ENCODE measurements at places on chromosomes 5 and 9.
A peak's percentile ranks its signal among the peaks of the same experiment; 100 is the strongest.

DNA sequence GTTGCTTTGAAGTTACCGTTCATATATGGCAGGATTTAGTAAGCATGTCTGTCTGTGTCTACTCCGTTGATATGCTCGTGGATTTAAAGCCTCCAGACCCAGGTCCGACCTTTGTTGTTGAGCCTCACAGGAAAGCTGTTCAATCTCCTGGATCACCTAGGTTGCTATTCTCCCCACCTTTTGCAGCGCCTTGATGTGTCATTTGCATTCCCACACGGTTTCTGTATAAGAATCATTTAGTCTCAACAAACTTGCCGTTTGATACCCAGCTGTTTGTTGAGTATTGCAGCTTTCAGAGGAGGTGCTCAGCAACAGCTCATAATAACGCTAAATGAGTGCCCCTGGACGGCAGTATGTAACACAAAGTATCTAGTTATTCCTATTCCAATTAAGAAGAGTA is 1.2 kb upstream of the ADGRV1 start:
- DNase-seq = no peak

DNA sequence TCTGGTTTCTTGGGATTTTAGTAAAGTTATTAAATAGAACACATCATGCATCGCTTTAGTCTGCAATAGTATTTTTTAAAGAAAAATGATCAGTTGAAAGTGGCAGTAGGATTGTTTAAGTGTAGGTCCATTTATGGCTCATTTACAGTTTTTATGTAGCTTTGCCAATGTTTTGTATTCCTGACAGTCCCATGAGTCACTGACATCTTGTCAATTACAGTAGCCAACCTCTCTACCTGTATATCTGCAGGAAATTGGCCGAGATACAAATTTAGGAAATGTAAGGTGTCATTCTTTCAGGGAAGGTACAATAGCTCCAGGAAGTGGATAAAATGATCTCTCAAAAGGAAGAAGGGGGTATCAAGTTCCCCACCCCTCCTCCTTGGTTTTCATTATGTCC is 47.7 kb upstream of the MTAP start:
- no peak for DNase-seq

- no peak for DNase-seq
Observed at GRCh38 chr9:123003466-123003865, 30.0 kb upstream of the GPR21 start.

- DNase-seq = no peak
Observed at GRCh38 chr5:27854243-27854852, 816.0 kb upstream of the CDH9 start.

- DNase-seq = no peak
Observed at GRCh38 chr9:4258320-4259090, 41.4 kb downstream of the GLIS3 start.

- no peak for DNase-seq
Observed at GRCh38 chr9:83196946-83197345, 134.0 kb upstream of the RASEF start.

DNA sequence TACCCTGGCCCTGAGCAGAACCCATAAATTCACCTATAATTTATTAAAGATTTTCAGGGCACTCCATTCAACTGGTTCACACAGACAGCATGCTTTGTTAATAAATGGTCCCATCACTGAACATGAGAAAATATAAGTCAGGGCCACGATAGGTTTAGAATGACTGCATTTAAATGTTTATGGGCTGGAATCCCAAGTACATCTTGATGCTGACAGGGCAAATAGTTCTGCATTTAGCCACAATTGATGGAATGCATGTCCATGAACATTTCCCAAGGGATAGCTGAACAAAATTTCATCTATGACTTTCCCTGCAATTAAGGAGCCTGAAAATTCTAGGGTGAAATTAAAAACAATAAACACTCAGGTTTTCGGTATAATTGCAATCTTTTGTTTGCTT is 124.5 kb downstream of the CAAP1 start:
- DNase-seq = no peak

GRCh38 chr5:34459908-34460307 is 196.2 kb upstream of the RAI14 start:
- no peak for DNase-seq

DNA sequence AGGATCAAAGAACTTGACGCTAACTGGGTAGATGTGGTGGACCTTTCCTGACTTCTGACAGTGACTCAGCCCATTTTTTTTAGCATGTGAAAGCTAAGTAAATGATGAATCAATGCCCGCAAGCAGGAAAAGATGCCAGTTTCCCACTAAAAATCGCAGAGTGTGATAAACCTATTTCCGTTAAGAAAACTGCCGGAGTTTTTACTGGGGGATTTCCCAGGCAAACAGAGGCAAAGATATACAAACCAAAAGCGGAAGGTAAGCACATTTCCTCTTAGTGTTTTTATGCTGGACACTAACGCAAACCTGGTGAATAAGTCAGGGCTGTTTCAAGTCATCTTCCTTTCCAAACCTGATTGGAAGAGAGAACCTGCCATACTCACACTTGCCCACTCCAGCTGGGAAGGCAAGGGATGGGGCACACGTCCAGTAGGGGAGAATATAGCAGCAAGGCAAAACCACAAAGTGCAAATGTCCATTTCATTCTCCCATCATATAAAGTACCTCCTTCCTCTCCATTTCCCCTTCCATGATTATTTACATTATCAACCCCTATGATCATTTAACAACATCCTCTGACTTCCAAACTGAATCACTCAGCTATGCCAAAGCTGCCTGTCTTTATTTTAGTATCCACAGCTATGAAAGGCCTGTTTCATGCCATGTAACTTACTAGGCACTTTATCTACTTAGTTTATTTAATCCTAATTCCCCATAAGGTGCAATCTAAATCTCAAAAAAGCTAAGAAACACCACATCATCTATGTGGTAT is 349.7 kb upstream of the RFX3 start:
- DNase-seq = no peak

DNA sequence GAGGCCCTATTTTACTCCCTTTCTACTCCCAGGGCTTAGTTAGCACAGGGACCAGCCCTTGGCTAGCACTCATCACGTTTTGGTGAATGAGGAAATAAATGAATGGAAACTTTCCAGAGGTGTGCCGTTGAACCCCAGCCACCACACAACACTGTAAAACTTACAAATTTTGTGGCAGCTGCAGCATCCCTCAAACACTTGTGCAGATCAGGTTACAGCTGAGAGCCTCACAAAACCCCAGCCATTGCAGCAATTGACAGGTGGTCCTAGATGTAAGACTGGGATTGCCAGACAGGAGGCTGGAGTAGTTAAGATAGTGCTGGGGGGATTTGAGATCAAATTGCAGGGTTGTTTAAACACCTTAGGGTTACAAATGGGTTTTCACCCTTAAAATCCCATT is 482.2 kb upstream of the KIF2A start:
- DNase-seq = no peak

GRCh38 chr9:114272739-114273431 is 50.0 kb upstream of the ORM1 start:
- no peak for DNase-seq

DNA sequence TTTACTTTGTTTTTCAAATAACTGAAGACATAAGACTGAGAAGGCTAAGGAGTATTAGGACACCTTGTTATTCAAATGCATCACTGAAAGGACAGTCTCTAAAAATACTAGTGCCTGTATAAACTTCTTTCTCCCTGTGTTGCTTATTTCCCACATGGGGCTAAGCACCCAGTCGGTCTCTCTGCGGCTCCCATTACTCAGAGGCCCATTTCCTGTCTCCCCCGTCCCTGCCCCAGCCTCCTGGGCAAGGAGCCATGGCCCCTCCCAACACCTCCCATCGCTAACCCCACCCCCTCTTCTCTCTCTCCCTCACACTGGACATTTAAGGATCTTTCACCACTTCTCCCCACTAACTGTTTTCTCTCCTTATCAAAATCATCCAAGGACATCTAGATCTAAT is 81.9 kb downstream of the EBF1 start:
- DNase-seq = no peak

DNA sequence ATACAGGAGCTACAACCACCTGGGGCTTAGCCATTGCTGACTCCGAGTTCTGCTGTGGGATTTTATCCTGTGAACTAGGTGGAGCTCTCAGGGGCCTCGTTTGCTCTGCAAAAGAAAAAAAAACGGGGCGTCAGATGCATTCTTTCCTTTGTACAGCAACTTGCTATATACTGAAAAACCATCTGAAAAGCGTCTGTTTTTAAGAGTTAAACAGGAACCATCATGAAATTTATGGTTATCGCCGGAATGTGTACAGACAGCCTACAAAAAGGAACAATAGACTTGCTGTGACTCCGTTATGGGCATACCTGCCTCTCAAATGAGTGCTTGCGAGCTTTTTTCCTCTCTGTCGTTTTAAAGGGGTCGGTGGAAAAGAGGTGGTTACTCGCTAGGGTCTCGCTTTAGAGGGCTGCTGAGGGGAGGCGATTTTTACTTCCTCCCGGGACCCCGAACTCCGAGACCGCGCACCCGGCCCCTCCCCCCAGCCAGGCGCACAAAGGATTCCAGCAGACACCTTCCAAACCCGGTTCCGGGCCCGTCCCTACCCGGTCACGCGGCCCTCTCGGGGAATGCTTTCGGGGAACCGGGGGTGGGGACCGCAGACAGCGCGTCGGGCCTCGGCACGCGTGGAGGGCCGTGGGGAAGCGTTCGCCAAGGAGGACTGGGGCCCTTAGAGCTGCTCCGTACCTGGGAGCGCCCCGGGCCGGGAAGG is 826 bp downstream of the PAIP1 start:
- DNase-seq = peak; percentile 39

GRCh38 chr9:92058723-92059444 is 56.3 kb downstream of the SPTLC1 start:
- DNase-seq = no peak

GRCh38 chr5:143922718-143923117 is 110.8 kb downstream of the HMHB1 start:
- DNase-seq = no peak

DNA sequence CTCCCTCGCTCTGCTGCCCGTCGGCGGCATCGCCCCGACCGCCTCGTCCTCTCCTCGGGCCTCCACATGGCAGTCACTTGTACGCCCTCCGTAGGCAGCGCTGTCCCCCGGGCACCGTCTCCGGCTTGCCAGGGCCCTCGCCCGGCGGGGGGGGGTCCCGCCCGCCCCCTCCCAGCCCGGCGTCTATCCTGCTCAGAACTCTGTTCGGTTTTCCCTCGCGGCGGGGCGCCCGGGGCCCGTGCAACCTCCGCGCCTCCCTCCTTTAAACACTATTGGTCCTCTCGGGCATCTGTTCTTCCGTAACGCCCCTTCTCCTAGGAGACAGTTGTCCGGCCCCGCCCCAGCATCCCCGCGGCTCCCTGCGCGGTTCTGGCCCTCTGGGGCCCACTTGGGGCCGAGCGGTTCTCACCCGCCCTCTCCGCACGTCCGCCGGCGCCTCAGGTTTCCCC is 831 bp downstream of the ODF2 start:
- peak; percentile 75 for DNase-seq

- peak; percentile 30 for DNase-seq
Observed at GRCh38 chr5:109921735-109922380, 232.1 kb downstream of the MAN2A1 start.

GRCh38 chr9:116899337-116900006 is 212.4 kb downstream of the TRIM32 start:
- DNase-seq = no peak

DNA sequence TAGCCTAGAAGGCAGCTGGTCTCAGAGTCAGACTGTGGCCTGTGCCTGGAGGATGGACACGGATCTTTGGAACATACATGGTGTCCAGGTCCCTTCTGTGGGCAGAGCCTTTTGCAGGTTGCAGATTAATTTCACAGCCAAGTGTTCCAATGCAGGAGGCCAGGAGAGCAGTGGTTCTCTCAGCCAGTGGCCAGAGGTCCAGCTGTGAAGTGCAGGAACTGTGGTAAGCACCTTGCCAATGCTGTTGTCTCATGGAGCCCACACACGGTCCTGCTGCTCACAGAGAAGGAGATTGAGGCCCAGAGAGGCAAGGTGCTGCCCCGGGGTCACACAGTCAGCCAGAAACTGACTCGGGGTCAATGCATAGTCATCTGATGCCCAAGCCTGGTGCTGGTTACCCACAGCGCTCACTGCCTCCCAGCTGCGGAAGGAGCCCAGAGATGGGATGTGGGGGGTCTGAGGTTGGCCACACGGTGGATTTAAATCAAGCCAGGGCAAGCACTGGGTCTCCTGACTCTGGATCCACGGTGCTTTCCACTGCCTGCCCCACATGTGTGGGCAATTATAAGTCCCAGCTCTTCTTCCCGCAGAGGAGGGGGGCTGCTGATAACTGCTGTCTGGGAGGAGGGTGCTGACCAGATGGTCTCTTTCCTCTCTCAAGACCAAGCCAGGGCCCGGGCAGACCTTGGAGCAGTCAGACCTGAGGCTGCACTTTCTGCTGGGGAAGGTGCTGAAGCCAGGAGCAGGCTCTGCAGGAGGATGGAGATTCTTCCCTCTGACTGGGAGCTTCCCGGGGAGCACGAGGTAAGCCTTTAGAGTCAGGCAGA is 2.8 kb downstream of the PDGFRB start:
- no peak for DNase-seq

- no peak for DNase-seq
Observed at GRCh38 chr9:8484597-8485191, 685.1 kb upstream of the DMAC1 start.

- DNase-seq = no peak
Observed at GRCh38 chr5:127942246-127943060, 141.1 kb upstream of the SLC12A2 start.

DNA sequence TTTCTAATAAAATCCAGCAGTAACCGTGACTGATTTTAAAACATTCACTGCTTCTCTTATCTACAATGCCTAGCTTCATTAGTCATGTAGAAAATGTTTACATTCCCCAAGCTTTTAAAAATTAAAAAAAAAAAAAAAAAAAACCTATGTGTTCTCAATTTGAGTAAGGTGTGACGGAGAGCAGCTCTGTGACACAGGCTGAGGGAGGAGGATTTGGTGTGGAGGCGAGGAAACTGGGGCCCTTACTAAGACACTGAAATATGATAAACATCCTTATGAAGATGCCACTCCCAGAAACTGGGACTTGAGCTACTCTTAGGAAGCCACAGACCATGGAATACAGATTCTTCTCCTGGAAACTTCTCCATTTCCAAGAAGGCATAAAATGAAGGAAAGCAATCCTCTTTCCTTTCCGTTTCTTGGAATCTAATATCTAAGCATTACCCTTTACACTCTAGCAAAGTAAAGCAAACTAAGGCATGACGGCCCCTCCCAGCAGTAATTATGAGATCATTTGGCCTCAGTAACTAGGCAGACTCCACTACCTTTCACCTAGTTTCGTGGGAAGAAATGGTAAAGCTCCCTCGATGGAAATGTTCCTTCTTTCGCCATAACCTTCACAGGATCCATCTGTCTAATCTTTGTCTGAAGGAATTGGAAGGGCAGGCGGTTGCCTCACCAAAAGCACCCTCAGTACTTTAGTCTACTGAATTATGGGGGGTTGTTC is 23.5 kb downstream of the GRAMD2B start:
- DNase-seq = no peak

- DNase-seq = no peak
Observed at GRCh38 chr5:172325452-172325851, 41.9 kb upstream of the UBTD2 start.

All from NCI-H345 (cell line).